T-helper 9 cell (primary cell): ENCODE measurements at places on chromosomes 12 and 14.
A peak's percentile ranks its signal among the peaks of the same experiment; 100 is the strongest.

- no peak for DNase-seq
These were observed 22.5 kb upstream of the NKX2-8 start for GRCh38 chr14:36604757-36605505.

DNA sequence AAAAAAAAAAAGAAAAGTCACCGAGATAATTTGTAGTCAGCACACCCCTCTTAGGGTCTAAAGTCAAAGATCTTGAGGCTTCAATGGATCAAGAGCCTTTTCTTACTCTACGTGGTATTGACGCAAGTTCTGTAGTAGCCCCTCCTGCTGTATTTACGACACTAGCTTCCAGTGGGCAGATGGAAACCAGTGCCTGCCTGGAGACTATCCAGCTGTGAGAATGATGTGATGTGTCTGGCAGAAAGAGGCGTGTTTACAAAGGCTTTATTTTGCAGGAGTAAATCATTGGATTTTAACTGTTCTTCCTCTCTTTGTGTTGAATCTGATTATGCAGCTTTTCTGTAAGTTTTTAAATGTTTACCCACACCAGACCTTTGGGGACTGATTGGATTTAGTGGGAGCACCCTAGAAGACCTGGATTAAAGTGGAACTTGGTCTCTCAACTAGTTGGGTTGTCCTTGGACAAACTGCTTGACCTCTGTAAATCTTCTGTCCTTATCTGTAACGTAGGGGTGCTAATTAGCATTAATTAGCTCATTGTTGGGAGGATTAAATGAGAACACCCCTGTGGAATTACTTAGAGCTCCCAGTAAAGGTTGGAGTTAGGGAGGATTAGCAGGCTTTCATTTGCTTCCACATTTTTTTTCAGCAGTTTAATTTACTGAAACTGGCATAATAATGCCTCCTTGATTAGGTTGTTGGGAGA, 72.4 kb downstream of the RASSF3 start:
- no peak for DNase-seq

DNA sequence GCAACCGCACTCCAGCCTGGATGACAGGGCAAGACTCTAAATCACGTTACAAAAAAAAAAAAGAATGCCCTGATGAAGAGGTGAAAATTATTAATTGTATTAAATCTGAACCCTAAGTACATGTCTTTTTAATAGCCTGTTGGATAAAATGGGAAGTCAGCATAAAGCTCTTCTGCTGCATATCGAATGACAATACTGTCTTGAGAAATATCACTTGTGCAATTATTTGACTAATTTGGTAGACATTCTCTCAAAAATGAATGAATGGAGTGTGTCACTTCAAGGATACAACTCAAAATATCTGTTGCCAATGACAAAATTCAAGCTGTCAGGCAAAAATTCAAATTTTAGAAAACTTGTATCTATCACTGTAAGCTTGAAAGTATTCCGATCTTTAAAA, 38.9 kb downstream of the DNAI7 start:
- DNase-seq = no peak

- no peak for DNase-seq
These were observed 434.3 kb upstream of the STXBP6 start for GRCh38 chr14:25484235-25484634.

- DNase-seq = no peak
These were observed 95.8 kb upstream of the SLC35F4 start for GRCh38 chr14:57961786-57962060.

DNA sequence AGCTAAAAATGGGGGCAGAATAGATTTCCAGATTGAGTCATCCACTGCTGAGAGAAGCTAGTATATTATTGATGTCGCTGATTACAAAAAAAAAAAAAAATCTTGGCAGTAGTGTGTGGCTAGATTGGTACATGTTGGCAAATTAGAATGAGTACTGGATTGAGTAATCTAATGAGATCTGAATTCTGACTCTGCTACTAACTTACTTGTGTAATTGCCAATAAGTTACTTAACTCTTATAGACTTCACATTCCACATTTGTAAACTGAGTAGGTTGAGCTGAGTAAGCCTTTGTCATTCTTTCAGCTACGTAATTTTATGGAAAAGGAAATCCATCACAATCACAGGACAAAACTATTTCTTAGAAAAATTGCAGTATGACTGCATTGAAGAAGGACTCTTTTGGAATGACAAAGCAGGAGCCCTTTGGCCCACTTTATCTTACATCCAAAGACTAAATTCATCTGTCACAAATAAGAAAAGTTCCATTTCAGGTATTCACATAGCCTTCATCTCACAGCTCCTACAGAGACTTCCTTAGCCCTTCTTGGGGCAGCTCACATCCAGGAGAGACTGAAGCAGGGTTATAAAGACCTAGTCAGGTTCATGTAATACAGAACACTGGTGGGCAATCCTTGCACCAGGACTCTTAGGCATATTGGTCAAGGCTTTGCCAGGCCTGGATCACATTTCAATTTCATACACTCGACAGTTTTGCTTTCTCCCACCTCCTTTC, 197.3 kb upstream of the CPNE8 start:
- no peak for DNase-seq

DNA sequence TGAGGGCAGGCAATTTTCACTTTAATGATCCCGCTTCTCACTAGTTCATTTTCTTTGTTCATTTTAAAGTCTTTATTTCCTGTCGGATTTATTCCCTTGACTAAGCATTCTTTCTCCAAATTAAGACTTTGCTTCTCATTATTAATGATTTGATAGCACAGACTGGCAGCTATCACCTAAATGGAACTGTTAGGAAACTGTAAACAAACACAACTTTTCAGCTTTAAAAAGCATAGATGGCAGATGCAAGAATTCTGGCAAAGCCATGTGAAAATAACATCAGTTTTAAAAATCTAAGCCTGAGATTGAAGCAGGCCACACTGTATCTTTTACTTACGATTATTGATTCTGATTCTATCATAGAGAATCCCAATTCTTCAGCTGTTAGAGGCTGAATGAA, 111.4 kb downstream of the GARIN6 start:
- no peak for DNase-seq

GRCh38 chr14:96016501-96017160, 22.5 kb upstream of the C14orf132 start:
- DNase-seq = no peak

DNA sequence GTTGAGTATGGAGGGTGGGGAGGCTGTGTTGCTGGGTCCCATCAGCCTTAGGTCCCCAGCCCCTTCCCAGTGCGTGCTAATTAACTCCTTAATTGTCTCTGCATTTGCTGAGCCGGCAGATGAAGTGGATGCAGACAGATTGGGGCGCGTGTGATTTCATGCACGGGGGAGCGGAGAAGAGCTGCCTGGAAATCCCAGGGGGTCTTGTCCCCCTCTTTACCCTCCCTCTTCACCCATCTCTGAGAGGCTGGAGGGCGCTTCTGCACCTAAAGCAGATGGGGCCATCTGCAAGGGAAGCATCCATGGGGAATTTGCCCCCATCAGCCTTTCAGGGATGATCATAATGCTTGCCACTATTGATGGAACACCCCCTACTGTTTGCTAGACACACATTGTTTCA, 4.4 kb upstream of the ASIC1 start:
- no peak for DNase-seq

DNA sequence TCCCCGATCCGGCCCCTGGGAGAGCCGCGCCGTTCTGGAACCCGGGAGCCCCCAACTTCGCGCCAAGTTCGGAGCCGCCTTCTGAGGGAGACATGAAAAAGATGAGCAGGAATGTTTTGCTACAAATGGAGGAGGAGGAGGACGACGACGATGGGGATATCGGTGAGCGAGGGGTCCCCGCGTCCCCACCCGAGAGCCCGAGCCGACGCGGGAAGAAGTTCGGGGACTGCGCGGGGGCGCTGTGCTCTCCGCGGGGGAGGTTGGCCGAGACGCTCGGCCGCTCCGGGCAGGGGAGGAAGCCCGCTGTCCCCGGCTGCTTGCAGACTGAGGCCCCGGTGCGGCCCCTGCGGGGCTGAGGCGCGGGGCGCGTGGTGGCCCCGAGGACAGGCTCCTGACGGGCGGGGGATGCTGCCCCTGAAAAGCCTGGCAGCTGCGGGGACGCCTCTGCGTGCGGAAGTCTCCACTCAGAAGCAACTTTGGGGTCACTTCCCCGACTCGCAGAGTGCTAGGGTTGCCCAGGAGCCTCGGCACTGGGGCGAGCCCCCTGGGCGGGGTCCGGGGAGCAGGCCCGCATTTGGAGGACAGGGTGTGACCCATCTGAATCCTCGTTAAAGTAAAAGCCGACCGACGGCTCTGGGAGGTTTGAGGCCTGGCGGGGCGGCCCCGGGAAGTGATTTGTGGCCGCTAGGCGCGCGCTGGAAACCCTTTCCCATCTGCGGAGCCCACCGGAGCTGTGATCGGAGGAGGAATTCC, 511 bp downstream of the ANO6 start:
- peak; percentile 25 for DNase-seq

DNA sequence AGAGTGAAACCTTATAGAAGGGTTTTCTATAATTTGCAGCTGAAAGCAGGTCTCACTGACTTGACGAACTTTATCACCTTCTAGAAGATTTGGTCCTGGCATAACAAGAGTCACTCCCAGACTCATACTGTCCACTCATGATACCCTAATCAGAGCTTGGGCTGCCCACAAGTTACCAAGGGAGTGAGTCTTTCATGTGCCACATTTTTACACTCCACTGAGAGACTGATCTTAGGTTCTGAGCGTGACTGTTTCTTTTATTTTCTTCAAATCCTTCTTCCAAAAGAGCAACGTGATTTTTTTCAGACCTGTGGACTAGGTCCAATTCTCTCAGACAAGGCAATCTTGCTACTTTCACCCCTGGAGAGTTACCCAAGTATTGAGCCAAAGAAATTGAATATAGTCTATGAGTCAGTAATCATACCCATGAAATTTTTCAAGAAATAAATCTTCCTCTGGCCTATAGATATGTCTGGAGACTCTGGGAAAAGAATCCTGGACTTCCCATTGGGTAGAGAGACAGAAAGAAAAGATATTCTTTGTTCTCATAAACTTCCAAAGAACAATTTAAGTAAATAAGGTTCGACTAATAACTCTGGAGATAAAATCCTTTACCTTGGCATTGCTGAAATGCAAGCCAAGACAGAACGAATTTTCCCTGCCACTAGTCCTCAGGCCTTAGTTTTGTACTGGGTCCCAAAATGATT, 26.9 kb downstream of the SIX1 start:
- DNase-seq = no peak

- DNase-seq = no peak
These were observed 179.7 kb upstream of the HIF1A start for GRCh38 chr14:61515436-61516117.

- no peak for DNase-seq
These were observed 1.5 kb upstream of the CCDC63 start for GRCh38 chr12:110845339-110845682.

DNA sequence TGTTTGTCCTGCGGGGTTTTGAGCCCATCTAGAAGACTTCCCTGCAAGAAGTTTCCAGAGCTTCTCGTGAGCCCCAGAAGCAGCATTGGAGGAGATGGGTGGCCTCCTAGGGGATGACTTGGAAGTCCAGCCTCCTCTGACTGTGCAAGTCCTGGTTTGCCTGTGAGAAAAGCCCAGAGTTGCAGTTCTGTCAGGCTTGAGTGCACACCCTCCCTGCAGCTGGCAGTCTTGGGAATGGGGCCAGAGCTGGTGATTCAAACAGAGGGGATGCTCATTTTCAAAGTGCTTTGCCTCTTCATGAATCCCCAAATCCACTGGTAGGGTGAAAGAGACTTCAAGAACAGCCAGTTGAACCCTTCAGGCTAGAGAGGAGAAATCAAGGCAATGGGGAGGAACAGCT, 3.9 kb upstream of the PPP1R1A start:
- no peak for DNase-seq

- DNase-seq = no peak
These were observed 18.5 kb upstream of the ANO2 start for GRCh38 chr12:5963515-5963914.

DNA sequence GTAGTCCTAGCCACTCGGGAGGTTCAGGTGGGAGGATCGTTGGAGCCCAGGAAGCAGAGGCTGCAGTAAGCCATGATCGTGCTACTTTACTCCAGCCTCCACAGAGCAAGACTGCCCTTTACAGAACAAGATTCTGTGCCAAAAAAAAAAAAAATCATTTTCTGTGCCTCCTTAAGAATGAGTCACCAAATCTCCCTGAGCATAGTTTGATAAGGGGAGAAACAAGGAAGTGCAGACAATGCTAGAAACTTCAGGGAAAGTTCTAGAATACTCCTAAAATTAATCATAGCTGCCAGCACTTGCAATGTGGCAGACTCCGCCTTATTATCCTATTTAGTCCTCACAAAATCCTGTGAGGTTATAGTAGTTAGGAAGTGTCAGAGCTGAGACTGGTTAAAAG, 74.5 kb downstream of the KCNK10 start:
- no peak for DNase-seq

GRCh38 chr12:6280053-6280469, 30.4 kb upstream of the PLEKHG6 start:
- DNase-seq = no peak

DNA sequence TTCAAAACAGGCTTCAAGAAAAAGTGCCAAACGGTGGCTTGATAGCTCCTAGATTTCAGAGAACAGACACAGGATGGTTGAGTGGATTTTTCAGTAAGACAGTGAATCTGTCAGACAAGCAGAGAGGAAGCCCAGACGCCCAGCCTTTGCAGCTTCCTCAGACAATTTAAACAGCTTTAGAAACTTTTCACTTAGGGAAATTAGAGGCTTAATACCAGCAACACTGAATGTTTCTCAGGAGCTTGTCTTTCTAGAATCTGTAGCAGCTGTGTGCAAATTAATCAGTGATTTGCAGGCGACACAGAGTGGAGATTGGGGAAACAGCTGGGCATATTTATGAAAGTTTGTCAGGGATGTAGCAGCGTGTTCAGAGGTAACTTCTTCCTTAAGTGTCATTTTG, 362.1 kb downstream of the GALC start:
- no peak for DNase-seq

- DNase-seq = no peak
These were observed 171.0 kb upstream of the DAAM1 start for GRCh38 chr14:59017285-59017965.

DNA sequence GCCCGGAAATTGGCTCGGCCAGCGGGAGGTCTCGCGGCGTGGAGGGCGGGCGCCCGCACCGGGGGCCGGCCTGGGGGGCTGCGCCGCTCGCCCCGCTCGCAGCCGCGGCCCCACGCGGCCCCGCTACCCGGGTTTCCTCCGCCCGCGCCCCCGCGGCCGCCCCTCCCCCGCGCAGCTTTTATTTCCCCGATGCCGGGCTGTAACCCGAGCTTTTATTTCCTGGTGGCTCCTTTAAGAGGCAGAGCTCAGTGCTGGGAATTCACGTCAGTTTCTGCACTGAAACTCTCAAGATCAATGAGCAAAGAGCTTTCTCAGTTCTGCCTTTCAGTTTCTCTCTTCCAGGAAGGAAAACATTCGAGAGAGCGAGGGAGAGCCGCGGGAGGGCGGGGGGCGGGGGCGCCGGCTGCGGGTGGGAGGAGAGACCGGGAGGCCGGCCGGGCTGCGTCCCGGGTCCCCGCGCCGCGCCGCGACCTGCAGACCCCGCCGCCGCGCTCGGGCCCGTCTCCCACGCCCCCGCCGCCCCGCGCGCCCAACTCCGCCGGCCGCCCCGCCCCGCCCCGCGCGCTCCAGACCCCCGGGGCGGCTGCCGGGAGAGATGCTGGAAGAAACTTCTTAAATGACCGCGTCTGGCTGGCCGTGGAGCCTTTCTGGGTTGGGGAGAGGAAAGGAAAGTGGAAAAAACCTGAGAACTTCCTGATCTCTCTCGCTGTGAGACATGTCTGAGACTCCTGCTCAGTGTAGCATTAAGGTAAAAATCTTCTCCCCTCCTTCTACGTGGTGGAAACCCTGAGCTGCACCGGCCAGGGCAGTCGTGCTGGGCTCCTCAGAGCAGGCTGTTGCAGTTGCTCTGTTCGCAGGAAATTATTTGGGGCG, at the start of gene ETV6:
Gene ETV6 (plus strand): TSS at position 262 of the 873 bp plus-strand sequence. CDS start 454 bp downstream, at position 716.
- peak; percentile 47 for DNase-seq
